ENCODE measurements at places on chromosomes 3 and 15.

DNA sequence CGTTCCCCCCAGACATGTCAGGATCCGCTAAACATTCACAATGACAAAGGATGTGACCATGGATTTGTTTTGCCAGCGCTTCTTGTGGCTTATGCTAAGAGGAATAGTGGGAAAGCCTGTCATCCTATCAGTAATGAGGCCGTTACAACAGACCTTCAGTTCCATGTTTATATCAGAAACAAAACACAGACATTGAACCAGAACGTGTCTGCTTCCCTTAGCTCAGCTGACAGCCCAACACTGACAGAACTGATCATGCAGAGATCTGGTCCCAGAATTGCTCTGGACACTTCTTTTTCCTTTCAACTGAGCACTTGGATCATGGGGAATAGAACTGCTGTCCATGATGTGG, 58.3 kb upstream of the MYZAP start:
- no peak for DNase-seq

GRCh38 chr3:107670986-107671385, 148.2 kb downstream of the BBX start:
- no peak for DNase-seq

DNA sequence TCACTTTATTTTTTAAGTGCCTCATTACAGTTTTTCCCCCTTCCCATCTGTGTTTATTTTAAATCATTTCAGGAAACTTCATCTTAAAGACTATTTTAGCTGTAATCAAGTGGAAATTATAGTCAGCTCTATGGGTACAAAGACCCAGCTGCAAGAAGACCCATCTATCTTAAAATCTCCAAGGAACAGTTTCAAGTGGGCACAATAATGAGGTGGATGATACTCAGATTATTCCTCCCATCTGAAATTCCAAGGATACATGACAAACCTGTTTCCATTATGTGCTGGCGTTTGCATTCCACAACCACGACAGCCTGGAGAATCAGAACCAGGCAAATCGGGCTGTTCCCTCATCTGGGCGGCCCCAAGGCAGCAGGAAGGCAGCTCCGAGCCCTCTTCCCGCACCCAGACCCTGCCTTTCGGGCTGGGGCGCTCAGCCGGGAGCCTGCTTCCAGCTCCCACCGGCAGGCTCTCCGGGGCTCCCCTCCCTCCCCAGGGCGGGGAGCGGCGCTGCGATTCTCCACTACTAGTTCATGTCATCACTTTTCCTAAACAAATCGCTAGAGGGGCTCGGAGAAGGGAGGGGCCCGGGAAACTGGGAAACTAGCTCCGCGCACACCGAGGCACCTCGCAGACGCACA, at the start of gene MGLL:
MGLL (minus strand) TSS at position 475 of the 641 bp plus-strand sequence; CDS start at position 278, 197 bp downstream.
- DNase-seq, result no peak

DNA sequence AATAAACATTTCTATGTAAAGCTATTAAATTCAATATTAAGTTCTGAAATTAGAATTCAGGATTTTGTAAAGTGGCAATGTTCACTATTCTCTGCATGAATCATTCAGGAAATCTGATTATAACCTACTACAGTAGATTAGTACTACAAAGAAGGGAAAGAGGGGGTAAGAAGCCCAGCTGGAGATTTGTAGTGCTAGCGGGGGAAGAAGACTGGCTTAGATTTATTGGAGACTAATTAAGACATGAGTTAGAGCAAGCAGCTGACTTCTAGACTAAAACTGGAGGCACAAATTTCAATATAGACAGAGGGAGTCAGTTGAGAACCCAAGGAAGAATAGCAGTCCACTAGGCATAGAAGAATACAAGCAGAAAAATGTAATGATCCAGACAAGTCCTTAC, 55.8 kb upstream of the SETMAR start:
- DNase-seq, result no peak

DNA sequence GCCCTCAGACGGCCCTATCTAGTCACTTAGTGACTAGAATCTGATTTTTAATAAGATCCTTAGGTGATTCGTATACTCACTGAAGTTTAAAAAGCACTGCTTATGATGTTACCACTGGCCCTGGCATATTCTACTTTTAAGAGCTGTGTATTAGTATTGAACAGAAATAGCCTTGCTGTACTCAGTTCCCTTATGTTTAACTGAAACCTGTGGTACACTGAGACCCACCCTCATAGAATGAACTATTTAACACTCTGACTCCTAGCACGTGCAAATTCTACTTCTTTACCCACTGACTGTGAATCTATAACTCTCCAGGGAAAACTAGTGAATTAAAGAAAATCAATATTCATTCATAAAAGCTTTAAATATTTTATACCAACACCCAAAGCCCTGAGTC, 108.9 kb downstream of the CCNL1 start:
- DNase-seq, result no peak

DNA sequence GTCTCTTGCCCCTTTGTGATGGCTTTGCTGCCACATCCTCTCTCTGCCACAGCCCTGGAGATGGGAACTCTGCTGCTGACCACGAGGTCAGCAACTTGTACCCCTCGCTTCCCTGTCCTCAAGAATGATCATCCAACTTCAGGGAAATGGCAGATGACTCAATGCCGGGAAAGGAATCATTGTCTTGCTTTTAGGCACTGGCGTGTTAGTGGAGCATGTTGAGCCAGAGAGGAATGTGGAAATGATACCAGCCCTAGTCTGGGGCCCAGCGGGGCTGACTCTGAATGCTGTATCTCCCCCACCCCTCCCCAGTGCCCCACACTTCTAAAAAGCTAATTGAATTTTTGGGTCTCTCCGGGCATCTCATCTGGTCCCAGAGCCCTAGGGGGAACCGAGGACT, 184.9 kb upstream of the BHLHE40 start:
- DNase-seq, result no peak

DNA sequence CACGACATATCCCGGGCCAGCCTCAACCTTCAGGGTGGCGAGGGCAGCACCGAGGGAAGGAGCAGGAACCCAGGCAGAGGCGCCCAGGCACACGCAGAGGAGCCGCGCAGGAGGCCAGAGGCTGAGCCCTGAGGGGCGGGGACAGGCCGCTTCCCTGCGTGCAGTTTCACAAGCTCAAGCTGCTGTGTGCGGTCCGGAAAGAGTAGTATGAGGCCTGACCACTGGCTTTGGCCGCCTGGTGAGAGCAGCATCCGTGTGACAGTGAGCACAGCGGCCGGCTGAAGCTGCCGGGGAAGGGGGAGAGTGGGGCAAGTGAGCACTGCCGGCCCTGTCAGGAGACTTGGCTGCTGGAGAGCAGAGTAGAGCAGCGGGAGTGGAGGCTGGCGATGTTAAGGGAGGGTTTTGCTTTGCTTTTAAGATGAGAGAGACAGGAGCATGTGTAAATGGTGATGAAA, 8.7 kb downstream of the ZDHHC19 start:
- DNase-seq, result no peak

Data from stimulated activated CD4-positive, alpha-beta T cell treated with anti-CD3 and anti-CD28 coated beads, Interleukin-2, amount 100 ng/mL, for 24 hours (primary cell).